ENCODE measurements at places on chromosomes 2 and 18.
A peak's percentile ranks its signal among the peaks of the same experiment; 100 is the strongest.

DNA sequence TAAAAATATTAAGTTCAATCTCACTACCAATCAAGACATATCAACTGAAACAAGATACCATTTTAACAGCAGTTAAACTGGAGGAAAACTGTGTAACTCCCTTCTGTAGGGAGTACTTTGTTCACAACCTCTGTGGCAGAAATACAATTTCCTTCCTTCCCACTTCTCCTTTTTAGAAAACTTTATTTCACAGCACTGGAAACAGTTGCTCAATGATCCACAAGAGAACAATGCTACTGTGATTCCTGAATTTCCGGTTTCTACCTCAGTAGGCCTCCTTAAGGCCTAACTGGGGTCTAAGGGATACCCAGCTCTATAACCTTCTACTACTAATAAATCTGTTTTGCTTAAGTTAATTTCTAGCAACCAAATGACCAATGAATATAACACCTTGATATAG lies 14.1 kb downstream of the TLK1 start:
- no peak for DNase-seq

GRCh38 chr2:221104361-221104811 lies 467.7 kb downstream of the EPHA4 start:
- DNase-seq: no peak

- DNase-seq: no peak
These were observed 70.5 kb upstream of the TTC39C start for GRCh38 chr18:23943903-23944624.

DNA sequence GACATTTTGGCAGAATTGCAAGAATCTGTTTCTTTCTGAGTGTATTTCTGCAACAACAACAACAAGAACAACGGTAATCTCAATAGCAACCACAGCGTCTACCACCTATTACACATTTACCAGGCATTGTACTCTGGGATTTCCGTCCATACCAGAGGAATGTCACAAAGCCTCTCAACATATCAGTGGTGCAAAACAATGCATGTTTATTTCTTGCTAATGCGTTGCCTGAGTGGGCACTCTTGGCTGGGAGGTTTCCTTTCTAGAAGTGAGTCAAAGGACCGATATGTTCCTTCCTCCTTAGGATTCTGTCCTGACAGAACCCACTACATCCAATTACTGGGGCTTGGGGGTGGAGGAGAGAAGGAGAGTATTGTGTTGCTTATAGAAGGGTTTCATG lies 585.6 kb downstream of the TSN start:
- DNase-seq: no peak

DNA sequence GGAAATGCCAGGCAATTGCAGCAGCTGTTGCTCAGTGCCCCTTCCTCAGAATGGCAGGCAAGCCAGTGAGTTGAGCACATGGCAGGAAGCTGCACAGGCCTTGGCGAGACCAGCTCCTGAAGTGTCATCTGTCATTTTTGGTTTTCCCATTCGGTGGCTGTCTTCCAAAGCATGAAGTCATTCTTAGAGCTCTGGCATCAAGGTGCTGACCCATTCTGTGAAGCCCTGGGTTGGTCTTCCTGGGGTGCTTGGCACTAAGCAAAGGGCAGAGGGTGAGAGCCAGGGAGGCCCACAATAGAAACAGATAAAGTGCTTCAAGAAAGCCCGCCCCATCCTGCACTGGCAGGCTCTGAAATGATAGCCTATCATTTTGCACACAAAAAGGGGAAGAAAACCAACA lies 150.5 kb downstream of the VAPA start:
- no peak for DNase-seq

DNA sequence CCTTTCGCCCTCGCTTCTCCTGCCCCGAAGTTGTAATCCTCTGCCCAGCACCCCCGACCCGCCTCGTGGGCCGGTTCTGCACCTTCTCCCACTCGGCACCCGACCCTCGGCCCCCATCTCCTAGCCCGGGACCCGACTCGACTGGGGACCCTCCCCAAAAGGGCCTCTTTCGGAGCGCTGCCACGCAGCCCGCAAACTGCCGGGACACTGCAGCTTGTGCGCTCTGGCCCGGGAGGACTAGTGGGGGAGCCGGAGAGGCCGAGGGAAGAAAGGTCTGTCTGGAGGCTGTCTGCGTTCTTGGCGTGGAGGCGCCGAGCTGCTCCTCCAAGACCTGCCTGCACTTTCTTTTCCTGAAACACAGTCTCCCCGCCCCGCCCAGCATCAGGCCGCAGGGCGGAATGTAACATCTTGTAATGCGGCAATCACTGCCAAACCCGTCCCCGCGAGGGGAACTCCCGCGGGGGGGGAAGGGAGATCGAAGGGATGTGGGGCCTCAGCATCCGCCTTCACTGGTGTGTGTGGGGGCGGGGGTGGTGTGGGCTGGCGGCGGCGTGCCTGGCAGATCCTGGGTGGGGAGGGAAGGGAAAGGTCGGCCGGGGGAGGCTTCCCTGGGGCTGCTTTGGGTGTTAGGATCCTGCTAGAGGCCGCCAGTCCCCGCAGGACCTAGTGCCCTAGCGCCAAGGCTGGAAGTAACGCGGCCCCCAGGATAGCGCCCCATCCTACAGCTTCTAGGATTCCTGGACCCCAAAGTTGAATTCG lies 7.4 kb downstream of the DLX2 start:
- peak; percentile 80 for DNase-seq

DNA sequence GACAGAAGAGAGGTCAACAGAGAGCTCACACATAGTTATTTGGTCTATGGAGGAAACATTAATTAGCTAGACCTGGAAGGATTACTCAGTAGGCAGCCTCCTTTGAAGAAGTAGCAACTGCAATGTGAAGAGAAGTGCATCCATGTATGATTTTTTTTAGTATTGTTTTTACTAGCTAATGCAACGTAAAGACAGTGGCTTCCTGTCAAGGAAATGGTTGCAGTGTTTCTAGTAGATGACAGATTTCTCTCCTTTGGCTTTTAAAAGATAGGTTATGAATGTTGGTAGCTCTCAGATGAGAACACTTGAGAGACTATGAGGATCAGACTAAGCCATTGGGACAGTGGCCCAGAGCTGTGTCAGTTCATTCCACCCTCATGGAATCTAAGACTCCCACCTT lies 175.8 kb downstream of the AGPS start:
- DNase-seq: no peak

GRCh38 chr2:75870651-75871137 lies 160.0 kb upstream of the GCFC2 start:
- no peak for DNase-seq

- no peak for DNase-seq
These were observed 434.8 kb upstream of the SLC8A1 start for GRCh38 chr2:40886655-40887054.

DNA sequence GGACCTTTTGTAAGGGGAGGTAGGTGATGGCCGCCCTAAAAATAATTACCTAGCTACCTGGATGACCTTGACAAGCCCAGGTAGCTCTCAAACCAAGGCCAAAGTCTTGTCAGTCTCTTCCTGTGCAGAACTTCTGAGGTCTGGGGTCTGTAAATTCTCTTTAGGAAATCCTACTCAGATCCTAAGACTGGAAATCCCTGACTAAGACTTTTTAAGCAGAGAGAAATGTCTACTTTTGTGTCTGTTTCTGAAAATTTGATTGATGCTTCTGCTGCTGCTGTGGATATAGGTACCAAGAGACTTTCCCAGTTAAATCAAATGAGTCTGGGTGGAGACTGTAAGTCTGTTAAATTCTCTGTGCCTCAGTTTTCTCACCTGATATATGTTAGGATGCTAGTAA lies 36.9 kb upstream of the SIX3 start:
- no peak for DNase-seq

- DNase-seq: no peak
These were observed 74.7 kb downstream of the TNFRSF11A start for GRCh38 chr18:62399781-62400308.

- no peak for DNase-seq
These were observed 34.4 kb upstream of the PDIA6 start for GRCh38 chr2:10847008-10847407.

GRCh38 chr2:107303964-107304363 lies 418.0 kb upstream of the ST6GAL2 start:
- DNase-seq: no peak

GRCh38 chr2:200243441-200243840 lies 63.1 kb upstream of the SPATS2L start:
- no peak for DNase-seq

DNA sequence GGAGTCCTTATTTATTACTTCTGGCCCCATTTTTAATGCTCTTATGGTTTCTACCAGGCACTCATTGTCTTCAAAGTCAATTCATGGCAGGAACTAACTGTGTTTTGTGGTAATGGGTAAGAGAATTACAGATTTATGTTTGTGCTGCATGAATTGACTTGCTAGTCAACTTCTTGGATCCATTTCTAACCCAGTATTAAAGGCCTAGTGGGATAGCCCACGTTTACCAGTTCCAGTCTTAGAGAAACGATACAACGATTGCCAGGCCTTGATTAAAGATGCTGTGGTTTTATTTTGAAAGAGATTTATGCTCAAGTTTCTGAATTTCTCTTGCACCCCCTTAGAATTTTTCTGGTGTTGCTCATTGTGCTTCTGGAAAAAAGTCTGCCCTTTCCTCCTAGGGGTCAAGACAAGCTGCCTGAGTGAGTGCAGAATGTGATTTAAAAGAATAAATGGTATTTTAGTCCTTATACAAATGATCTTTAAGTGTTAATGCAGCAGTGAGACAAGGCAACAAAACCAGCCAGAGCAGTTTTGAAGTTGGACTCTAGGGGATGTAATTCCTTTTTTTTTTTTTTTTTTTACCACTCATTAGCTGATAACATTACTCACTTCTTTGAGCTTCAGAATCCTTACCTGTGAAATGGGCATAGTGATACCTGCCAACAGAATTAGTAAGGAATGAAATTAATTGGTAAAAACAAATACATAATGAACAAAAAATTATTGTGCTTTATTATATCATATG lies 101.5 kb downstream of the ARHGAP15 start:
- no peak for DNase-seq

GRCh38 chr18:43013486-43013885 lies 102.0 kb downstream of the RIT2 start:
- no peak for DNase-seq

DNA sequence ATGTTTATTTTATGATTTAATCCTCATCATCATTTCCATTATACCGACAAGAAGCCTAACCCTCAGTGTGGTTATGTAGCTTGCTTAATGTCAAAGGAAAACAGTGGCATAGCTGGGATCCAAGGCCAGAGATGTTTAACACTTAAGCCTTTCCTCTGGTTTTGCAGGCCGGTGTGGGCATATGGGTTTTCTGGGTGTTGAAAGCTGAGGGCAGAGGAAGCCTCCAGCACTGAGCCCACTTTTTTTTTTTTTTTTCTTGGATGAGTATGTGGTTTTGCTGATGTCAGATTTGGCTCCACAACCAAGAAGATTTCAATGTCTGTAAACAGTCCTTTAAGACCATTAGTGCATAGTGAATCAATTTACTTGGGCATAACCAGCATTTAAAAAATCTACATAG lies 41.3 kb downstream of the LHCGR start:
- no peak for DNase-seq

- DNase-seq: peak; percentile 81
These were observed 50.2 kb downstream of the TEX44 start for GRCh38 chr2:231642631-231643494.

- DNase-seq: no peak
These were observed 233.4 kb downstream of the SOX11 start for GRCh38 chr2:5925604-5926003.

GRCh38 chr2:46066116-46066515 lies 231.1 kb upstream of the EPAS1 start:
- no peak for DNase-seq

GRCh38 chr18:37547196-37547827 lies 18.3 kb downstream of the CELF4 start:
- DNase-seq: no peak

DNA sequence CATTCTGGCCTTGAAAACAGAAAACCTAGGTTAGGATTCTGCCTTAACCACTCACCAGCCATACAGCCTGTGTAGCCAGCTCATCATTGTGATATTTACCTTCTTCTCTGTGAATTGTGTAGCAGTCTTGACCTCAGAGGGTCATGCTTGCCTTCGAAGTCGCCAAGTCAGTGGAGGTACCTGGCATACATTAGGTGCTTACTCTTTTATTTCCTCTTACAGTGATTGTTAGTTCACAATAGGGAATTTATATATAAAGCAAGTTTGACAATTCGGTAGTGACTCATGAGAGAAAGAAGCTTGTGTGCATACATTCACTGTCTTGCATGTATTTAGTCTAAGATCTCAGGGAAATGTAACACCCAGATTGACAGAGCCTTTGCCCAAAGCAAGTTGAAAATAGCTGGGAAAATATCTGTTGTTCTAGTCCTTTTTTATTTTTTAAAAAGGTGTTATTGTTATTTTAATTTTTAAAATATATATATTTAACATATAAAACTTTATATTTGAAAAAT lies 290.6 kb downstream of the PTGR3 start:
- no peak for DNase-seq

DNA sequence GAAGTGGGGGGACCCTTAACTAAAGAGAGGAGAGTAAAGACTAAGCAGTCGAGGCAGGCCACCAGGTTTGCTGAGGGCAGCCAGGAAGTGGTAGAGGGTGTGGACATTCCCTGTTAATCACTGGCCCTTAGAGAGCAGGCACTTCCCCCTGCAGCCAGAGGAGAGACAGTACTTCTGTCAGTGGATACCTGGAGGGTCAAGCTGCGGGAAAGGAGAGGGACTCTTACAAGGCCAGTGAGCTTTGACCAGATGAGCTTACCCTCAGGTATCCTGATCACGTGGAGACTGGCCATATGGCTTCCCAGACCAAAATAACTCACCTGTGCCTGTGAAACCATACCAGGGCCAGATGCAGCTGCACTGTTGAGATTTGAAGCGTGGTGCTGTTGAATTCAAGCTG lies 28.6 kb downstream of the ITGA6 start:
- no peak for DNase-seq

- DNase-seq: no peak
These were observed 131.5 kb downstream of the CPS1 start for GRCh38 chr2:210687786-210688470.

- DNase-seq: no peak
These were observed 3.0 kb downstream of the PROC start for GRCh38 chr2:127421116-127421800.

DNA sequence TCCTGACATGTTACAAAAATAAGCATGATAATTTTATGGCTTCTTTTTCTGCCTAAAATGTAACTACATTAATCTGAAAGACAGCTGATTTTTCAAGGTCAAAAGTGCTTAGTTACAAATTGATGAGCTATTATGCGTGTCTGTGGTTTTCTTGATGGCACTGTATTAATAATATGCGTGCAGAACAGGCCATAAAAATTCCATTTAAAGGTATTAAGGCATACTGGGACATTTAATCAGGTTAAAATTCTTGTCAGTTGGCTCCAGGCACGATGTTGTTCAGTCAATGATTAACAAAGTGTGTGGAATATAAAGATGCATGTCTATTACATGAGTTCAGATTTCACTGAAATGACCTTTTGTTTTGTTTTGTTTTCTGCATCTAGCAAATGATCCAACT lies 420.1 kb upstream of the ZNF804A start:
- no peak for DNase-seq

GRCh38 chr2:170354388-170354787 lies 176.4 kb downstream of the MYO3B start:
- no peak for DNase-seq

GRCh38 chr18:64027931-64028695 lies 58.2 kb downstream of the SERPINB8 start:
- DNase-seq: no peak

- DNase-seq: no peak
These were observed 15.1 kb upstream of the RHOB start for GRCh38 chr2:20431772-20432171.
